Effector memory CD4-positive, alpha-beta T cell (primary cell): ENCODE measurements at places on chromosomes 2 and 18.

- DNase-seq, result no peak
These were observed 101.2 kb downstream of the KCTD18 start for GRCh38 chr2:200408428-200409316.

GRCh38 chr2:155033652-155034051 lies 335.2 kb downstream of the KCNJ3 start:
- no peak for DNase-seq

DNA sequence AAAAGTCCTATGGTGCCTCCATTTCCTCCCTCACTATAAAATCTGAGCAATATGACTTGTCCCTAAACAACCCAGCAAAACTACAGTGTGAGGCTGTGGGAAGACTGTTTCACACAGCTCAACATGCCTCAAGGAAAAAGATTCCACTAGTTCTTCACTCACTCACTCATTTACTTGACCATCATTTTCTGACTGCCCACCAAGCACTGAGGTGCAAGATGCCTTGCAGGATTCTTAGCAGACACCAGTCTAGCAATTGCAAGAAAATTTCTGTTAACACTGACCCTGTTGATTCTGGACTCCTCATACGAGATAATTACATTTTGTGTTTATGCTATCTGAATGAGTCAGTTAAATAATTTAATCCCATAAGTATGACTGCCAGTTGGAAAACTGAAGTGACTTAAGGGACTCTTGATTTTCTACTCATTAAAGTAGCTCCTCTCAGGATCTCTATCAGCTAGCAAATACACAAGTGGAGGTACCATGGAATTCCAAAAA lies 51.9 kb upstream of the PCBP1 start:
- DNase-seq, result no peak

DNA sequence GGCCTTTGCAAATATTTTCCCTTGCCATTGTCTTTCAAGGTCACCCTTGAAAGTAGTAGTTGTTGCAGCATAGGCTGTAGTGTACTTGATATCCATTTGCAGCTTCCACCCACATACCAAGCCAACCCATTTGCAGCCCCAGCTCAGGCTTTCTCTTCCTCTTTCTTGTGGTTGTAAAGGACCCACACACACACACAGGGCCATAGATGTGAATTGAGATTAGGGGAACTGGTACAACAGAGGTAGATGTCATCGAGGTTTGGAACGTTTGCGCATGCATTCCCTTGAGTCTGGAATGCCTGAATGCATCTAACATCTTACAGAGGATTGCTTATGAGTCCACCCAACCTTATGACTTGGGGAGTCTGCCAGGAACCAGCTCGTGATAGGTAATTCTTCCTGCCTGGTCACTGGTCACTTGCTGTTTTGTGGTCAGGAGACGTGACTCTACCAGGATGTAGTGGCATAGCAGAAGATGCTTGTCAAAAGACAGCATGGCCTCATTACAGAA lies 91.9 kb downstream of the MRPS9 start:
- DNase-seq, result no peak

GRCh38 chr2:43798300-43798699 lies 24.5 kb downstream of the DYNC2LI1 start:
- no peak for DNase-seq

DNA sequence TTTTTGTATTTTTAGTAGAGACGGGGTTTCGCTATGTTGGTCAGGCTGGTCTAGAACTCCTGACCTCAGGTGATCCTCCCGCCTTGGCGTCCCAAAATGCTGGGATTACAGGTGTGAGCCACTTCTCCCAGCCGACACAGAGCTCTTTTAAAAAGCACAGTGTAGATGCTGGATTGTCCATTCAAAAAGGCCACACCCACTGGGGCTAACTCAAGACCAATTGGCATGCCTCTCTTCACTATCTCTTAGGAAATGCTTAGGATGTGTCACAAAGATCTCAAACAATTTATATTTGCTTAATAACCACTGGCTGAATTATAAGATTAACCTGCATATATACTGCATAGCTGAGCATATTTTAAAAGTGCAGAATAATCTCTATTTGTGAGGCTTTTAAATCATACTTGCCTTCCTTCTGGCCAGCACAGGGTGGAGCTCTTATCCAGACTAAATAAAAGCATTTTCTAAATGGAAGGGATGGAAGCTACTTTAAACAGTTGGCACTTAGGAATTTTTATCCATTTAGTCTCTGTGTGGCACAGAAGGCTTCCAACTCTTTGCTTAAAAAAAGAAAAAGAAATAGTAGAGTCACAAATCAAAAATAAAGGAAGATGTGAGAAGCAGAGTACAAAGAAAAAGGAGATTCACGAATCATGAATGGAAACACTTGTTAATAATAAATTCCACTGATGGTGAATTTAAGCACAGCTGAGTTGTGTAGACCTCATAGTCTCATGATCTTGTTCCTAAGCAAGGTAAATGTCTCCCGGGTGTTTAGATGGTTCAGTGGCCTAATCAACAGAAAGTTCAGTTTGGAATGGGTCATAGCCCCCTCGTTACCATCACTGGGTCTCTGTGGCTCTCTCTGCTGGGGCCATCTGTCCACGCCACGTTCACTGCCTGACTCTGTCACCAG lies 22.4 kb downstream of the CRYGD start:
- no peak for DNase-seq

DNA sequence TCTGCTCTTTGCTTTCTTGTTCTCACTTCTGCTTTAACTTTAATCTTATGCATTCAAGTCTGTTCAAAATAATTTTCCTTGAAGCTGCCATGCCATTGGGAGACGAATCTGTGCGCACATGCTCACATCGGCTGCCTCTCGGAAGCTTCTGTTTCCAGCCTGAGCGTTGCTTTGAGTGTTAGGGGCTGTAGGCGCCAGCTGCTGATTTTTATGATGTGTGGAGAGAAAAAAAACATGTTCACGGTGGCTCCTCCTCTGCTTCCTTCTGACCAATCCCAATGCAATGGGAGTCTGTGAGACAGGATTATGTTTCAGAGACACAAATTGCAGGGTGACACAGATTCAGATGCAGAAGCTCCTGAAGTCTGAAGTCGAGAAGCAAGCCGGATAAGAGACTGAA lies at the start of gene MC4R:
Gene MC4R (minus strand): TSS at position 180 of the 400 bp plus-strand sequence. CDS start 426 bp downstream, outside the sequence.
- DNase-seq, result no peak

DNA sequence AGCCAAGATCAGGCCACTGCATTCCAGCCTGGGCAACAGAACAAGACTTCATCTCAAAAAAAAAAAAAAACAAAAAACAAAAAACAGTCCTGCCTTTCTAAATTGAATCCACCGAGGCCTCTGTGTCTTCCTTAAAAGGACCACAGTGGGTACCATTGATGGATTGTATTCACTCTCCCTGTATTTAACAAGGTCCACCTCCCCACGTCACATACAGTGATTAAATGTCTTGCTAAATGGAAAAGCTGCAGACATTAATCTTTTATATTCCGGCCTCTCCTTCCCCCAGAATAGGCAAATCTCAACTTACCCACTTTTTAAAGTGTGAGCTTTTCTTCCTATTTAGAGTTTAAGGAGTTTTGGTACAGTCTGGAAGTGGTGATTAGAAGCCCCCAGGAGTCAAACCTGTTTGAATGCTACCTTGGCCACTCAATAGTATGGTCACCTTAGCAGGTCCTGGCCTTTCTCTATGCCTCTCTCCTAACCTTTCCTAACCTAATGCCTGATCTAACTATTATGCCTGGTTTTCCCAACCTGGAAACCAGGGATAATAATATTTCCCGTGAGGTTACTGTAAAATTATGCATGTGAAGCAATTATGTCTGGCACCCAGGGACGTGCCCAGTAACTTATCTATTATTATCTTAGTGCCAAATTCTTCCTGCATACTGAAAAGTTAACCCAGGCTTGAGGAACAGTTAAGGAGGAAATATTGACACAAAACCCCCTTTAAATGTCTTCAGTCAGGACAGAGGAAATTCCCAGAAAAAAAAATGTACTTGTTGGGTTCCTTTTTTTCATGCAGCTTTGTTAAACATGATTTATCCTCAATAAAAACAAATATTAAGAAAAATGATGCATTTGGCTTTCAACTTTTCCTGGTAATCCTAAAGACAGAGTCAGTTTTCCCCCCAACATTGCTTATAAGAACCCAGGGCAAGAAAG lies 3.1 kb downstream of the NFE2L2 start:
- DNase-seq, result no peak

DNA sequence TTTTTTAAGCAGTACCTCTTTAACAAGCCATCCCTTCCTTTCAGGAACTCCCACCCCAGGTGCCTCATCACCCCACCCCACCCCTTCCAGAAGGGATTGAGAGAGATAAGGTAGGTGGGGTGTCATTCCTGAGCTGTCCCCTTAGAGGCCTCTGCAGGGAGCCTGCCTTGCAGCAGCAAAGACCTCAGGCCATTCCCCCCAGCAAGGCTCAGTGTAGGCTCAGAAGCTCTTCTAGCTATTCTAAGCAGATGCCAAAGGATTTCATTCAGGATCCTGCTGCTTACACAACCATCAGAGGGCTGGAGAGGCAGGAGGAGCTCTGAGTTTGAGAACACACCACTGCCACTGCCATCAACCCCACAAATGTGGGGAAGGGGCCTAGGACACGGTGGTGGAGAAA lies 5.8 kb upstream of the FIGLA start:
- DNase-seq, result no peak

DNA sequence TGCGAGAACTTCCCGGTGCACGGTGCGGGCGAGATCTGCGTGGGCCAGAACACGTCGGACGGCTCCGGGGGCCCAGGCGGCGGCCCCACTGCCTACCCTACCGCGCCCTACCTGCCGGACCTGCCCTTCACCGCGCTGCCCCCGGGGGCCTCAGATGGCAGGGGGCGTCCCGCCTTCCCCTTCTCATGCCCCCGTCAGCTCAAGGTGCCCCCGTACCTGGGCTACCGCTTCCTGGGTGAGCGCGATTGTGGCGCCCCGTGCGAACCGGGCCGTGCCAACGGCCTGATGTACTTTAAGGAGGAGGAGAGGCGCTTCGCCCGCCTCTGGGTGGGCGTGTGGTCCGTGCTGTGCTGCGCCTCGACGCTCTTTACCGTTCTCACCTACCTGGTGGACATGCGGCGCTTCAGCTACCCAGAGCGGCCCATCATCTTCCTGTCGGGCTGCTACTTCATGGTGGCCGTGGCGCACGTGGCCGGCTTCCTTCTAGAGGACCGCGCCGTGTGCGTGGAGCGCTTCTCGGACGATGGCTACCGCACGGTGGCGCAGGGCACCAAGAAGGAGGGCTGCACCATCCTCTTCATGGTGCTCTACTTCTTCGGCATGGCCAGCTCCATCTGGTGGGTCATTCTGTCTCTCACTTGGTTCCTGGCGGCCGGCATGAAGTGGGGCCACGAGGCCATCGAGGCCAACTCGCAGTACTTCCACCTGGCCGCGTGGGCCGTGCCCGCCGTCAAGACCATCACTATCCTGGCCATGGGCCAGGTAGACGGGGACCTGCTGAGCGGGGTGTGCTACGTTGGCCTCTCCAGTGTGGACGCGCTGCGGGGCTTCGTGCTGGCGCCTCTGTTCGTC lies 1.7 kb downstream of the FZD7 start:
- DNase-seq, result no peak

DNA sequence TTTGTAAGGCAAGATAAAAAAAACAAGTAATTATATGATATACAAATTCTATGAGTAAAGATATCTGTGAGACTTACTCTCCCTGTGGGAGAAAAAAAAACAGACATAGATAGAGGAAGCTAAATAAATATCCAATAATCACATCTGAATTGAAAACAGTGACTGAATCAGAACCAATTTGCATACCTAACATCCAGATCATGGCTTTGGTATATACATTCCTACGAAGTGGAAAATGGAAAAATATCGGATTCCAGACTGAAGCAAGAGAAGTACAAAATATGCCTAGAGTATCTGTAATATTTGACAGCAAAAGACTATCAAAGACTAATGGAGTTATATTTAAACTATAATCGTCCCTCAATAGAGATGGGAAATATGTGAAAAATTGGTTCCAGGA lies 1108.1 kb upstream of the CHAC2 start:
- no peak for DNase-seq

GRCh38 chr2:239952665-239953417 lies 72.3 kb downstream of the NDUFA10 start:
- DNase-seq, result no peak

DNA sequence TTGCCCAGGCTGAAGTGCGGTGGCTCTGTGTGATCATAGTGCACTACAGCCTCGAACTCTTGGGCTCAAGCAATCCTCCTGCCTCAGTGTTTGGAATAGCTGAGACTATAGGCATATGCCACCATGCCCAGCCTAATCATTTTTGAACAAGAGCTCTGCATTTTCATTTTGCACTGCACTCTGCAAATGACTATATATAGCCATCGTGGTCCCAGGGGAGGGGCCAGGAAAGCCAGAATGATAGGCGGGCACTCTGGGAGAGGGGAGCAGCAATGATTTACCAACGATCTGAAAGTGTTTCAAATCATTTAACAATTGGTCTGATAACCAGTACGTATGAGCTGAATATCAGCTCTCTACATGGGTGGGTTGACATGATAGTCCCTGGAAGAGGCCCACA lies 22.3 kb upstream of the ST3GAL5 start:
- DNase-seq, result no peak
